NCI-H1694 (cell line): ENCODE measurements at places on chromosomes 1 and 21.

- no peak for DNase-seq
These were observed 15.0 kb downstream of the NFIA start for GRCh38 chr1:61097317-61097716.

GRCh38 chr1:220527908-220528678, at the start of gene MARK1:
Gene MARK1, plus strand, starts transcription at chr1:220528136. Its CDS starts 687 bp downstream, at chr1:220528823.
- DNase-seq, result peak; percentile 75

DNA sequence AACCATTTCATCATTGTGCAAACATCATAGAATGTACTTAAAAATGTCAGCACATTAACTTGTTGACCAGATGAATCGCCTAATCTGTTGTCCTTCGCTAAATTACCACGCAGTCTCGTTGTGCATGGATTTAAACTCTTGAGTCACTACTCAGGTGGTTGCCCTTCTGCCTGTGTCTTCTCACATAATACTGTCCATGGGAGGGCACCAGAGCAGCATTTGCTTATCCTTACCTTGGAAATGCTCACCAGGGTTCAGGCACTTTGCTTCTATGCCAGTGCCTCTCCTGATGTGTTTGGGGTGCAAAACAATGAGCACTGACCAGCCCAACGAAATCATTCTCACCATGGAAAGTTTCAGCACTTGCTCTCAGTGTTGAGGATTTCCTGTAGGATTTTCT, 559.9 kb downstream of the RWDD3 start:
- DNase-seq, result no peak

GRCh38 chr1:203558064-203558760, 64.3 kb downstream of the OPTC start:
- no peak for DNase-seq

DNA sequence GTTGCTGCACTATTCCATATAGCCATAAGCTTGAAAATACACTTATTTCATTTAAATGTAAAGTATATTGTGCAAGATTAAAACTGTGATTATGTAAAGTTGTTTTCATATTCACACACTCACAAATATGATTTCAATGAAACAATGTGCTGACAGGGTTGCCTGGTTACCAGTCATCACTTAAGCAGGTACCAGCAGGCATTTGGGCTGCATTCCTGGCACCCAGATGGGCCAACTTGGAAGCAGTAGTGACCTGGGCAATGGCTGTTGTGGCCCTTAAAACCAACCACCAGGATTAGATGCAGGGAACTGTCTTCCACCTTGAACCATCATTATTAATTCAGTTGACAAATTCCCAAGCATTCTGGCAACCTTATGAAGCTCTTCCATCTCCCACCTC, 45.0 kb upstream of the RASAL2 start:
- no peak for DNase-seq

- no peak for DNase-seq
These were observed 2.2 kb downstream of the TLR5 start for GRCh38 chr1:223140611-223141405.
